ENCODE measurements at places on chromosomes 2 and 18.

- DNase-seq = no peak
These were observed 6.8 kb downstream of the ZNF397 start for GRCh38 chr18:35247412-35248249.

GRCh38 chr2:160419776-160420505 is 73.7 kb downstream of the RBMS1 start:
- DNase-seq = no peak

GRCh38 chr2:238616681-238617080 is 190.0 kb downstream of the ASB1 start:
- no peak for DNase-seq

DNA sequence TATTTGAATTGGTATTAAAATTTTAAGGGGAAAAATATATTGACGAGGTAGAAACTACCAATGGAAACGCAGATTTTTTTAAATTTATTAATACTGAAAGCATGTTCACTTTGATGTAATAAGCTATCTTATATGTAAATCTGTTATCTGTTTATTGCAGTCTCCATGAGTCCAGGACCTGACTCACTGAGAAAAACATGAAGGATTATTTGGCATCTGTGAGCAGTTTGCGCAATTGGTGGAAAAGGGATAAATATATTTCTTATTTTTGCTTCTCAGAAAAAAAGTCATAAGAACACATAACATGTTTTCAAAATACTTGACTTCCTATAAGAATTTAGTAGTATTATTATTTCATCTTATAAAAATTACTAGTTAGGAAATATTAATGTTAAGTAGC is 561.4 kb downstream of the ADCYAP1 start:
- DNase-seq = no peak

DNA sequence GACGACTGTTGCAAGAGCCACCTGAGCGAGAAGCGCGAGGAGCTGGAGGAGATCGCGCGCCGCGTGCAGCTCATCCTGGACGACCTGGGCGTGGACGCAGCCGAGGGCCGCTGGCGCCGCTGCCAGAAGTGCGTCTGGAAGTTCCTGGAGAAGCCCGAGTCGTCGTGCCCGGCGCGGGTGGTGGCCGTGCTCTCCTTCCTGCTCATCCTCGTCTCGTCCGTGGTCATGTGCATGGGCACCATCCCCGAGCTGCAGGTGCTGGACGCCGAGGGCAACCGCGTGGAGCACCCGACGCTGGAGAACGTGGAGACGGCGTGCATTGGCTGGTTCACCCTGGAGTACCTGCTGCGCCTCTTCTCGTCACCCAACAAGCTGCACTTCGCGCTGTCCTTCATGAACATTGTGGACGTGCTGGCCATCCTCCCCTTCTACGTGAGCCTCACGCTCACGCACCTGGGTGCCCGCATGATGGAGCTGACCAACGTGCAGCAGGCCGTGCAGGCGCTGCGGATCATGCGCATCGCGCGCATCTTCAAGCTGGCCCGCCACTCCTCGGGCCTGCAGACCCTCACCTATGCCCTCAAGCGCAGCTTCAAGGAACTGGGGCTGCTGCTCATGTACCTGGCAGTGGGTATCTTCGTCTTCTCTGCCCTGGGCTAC is 1.2 kb downstream of the KCNF1 start:
- no peak for DNase-seq

DNA sequence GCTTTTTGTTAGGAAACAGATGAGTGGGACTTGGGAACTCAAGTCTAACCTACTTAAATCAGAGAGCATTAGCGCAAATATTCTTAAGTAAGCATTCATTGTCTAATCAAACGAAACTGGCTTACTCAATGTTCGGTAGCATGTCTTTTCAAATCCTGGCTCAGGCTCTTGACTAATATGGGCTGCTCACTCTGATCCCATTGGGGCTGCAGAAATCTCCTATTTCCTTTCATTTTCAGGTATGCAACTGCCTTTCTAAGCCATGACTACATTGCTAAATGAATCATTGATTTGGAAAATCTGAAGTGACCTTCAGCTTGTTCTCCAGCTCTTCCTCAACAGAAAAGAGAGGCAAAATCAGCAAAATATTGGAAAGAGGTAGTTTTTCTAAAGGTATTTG is 2084.4 kb upstream of the PIK3C3 start:
- DNase-seq = no peak

DNA sequence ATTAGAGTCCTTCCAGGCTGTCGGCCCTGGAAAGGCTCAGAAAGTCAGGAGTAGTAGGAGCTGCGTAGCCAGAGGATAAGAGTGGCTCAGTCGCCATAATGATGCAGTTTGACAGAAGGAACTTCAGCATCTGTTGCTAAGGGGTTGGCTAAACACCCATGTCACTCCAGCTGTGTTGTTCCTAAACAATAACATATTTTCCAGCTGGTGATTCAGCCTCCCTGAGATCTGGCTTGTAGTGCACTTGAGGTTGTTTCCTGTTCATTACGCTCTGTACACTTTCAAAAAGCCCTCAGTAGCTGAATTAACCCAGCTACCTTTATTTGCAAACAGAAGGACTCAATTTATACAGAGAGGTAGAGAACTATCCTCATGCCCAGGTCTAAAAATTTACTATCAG is 39.7 kb upstream of the EPAS1 start:
- DNase-seq = no peak

GRCh38 chr2:188078534-188078933 is 213.1 kb upstream of the GULP1 start:
- no peak for DNase-seq

- DNase-seq = no peak
These were observed 113.4 kb downstream of the GBX2 start for GRCh38 chr2:236054621-236055305.

- no peak for DNase-seq
These were observed 1.2 kb downstream of the KCNG2 start for GRCh38 chr18:79798999-79799370.

DNA sequence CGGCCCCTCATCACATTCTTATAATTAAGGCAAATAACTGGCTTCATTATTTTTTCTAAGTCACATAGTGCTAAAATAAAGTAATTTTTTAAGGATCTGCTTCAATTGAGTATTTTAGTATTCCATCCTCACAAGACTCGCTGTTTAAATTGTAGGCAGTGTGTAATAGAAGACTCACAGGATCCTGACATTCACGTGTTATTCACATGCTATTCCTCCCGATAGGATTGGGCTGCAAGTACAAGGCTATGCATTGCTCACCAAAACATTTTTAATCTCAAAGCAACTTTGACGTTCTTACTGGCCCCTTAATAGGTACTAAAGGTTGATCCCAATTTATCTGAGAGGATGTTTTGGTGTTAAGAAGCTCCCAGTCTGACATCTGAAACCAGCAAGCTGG is 127.6 kb upstream of the L3MBTL4 start:
- no peak for DNase-seq

DNA sequence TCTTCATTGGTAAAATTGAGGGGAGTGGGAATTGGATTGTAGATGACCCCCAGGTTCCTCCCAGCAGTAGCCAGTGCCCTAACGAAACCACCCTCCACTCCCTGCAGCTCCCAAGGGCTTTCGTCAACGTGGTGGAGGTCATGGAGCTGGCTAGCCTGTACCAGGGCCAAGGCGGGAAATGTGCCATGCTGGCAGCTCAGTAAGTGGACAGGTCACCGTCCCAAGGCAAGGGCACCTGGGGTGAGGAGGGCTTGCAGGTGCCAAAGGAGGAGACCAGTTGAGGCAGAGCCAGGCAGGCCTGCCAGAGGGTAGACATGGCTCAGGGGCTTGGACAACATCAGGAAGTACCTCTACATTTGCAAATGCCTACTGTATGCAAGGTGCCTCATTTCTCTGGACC is 122.6 kb upstream of the PPP1CB start:
- no peak for DNase-seq

- no peak for DNase-seq
These were observed 1154.5 kb upstream of the CHAC2 start for GRCh38 chr2:52613064-52613463.

DNA sequence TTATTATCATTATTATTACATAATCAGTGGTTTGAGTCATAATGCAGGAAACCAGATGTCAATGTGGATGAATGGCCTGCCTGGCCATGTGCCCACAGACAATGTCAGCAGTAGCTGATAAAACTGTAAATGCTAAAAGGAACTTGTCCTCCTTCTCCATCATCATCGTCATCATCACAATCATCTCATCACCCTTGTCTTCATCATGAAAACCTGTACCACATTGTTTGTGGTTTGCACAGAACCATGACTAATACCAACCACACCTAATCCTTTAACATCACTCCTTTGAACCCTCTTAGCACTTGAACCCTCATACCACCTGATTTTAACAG is 96.0 kb downstream of the HNMT start:
- no peak for DNase-seq

DNA sequence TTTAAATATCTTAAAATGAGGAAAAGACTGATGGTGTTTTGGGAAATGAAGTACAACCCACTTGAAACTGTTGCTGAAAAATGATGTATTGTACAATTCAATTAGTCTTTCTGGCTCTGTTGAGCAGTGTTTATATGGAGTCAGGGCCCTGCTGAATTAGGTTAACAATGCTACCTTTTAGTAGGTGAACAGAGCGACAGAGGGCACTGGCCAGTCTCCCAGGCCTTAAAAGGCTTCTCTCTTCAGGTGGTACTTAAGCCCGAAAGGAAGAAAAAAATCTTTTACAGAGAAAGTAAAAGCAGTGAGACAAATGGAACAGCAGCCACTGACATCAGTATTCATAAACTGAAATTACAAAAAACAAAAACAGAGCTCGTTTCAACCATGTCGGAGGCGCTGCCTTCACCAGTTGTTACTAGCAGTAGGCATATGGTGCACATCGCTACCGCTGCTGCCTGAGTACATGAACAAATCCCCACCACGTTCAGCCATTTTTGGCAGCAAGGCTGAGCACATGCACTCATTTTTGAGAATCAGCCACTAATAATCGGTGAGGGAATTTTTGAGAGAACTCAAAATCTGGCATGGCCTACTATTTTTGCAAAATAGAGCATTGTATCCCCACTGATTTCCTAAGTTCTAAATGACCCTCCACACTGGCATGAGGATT is 91.8 kb downstream of the PLEKHM3 start:
- DNase-seq = no peak

- no peak for DNase-seq
These were observed 140.3 kb downstream of the TCF4 start for GRCh38 chr18:55447672-55448018.

- no peak for DNase-seq
These were observed 13.4 kb upstream of the CREG2 start for GRCh38 chr2:101400506-101401325.

DNA sequence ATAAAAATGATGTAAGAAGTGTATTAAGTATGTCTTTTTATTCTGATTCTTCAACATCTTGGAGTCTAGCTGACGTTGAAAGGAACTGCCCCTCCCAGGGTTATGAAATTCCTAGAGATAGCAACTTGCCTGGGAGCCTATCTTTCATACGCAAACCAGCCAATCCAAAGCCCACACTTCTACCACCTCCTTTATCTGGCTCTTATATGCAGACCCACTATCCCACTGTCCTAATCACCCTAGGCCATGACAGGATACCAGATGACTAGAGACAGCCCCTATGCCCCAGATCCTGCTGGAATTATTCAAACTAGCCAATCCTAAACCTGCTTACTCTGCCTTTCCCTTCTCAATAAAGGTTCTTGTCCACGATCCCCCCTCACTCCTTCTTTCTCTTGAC is 11.8 kb upstream of the CDC42EP3 start:
- no peak for DNase-seq

GRCh38 chr18:67467188-67467587 is 49.3 kb downstream of the DSEL start:
- DNase-seq = no peak

GRCh38 chr2:196249860-196250259 is 78.5 kb upstream of the STK17B start:
- no peak for DNase-seq

DNA sequence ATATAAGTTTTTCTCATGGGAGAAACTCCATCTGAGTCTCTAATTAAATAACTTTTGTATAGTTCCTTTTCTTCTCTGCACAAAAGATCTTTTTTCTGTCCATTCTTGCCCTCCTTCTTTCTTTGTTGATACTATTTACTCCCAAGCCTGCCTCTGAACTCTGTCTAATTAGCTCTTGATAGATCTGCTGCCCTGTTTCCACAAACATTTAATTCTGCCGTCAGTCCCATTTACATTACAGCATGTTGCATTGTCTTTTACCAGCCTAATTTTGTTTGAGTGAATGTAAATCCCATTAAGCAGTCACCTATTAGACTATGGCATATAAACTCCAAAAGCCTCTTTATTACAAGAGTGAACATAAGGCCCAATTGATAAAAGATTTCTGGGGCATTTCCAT is 254.4 kb downstream of the ERBB4 start:
- DNase-seq = no peak

DNA sequence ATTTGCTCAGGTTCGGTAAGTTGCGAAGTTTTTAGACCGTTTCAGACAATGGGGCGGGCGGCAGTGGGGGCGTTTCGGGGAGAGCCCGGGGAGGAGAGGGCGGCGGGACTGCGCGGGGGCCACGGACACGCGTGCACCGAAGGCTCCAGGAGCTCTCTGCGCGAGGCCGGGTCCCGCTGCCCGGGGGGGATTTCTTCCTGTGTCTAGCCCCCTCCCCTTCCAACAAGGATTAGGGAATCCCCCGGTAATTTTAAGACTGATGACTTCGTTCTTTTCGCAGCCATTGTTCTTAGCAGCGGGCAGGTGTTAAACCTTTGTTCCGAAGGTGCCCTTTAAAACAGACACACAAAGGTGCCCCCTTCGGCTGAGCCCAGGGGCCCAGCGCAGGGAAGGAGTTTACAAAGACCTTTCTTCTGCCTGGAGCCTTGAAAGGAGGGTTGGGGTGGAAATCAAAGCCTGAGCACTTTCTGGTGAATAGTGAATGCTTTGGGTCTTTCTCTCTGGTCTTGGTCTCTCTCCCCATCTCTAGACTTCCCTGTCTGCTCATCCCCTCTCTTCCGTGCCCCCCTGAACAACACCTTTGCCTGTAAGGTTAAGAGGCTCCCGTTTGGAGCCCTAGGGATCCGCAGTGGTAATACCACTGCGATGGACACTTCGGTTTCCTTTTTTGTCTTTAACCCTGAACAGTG is 2.1 kb downstream of the TRIB2 start:
- DNase-seq = no peak

DNA sequence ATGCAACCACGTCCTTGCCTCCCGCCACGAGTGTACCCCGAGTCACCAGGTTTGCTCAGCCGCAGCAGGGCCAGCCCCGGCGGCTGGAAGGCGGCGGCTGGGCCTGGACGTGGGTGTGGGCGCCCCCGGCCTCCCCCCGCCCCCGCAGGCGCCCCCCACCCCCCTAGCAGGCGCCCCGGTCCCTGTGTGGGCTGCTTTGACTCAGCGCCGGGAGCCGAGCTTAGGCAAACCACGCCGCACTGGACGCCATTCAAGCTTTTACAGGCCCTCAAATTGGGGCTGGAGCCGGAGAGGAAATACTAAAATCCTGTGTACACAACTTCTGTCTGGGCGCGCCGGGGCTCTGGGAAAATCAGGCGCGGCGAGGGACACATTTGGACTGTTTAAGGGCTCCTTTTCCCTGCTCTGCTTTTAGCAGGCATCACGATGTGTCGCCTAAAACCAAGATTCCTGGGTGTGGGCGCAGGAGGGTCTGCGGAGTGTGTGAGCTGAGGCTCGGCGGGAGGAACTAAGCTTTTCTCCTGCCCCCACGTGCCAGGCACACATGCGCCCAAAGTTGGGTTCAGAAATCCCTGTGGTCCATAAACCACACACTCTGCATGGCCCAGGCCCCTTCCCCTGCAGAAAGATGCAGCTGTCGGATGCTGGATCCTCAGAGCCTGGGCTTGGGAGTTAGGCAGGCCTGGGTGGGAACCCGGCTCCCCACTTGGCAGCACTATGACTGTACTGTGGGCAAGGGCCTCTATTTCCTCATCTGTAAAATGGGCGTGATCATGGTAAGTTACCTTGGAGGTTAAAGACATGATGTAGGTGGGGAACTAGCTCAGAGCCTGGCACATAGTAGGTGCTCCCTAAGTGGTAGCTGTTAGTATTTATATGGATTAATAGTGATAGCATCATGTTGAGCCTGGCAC is 57.6 kb downstream of the ATOH8 start:
- no peak for DNase-seq

Measured in esophagus squamous epithelium (tissue), 5 donors.